ENCODE measurements at places on chromosomes 5 and 9.

DNA sequence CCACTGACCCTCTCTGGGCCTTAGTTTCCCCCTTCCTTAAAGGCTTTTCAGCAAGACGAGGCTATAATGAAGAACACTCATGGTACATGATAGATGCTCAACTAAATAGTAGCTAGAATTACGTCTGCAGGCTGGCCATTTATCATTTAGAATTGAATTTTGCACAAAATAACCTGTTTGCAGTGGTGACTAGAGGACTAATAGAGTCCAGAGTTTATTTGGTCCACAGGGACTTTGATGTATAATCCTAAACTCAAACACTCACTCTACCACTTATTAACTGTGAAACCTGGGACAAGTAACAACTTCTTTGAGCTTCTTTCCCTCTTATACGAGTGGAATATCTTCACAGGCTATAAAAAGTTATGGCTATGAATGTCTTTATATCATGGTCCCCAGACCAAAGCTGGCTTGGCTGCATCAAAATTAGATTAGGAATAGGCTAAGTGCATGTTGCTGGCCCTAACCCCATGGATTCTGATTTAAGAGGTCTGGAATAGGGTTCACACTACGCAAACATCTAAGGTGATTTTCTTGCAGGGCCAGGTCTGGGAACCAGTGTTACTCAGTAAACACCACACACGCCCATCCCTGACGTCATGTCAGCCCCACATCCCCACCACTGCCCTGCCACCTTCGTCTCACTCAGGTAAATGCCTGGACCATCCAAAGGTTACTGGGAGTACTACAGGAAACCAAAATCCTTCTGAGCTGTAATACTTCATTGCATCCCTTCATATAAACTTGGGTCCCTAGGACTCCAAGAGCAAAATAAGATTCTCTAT lies 150.6 kb downstream of the FRMD3 start:
- DNase-seq = no peak

GRCh38 chr5:71905834-71906711 lies 187.0 kb downstream of the CARTPT start:
- DNase-seq = no peak

- DNase-seq = no peak
Measured at GRCh38 chr5:64826541-64826940, 57.8 kb downstream of the CWC27 start.

GRCh38 chr5:104363567-104363966 lies 801.0 kb upstream of the NUDT12 start:
- no peak for DNase-seq

GRCh38 chr5:10366310-10367272 lies 13.1 kb downstream of the MARCHF6 start:
- no peak for DNase-seq

GRCh38 chr9:127360829-127361228 lies 36.1 kb upstream of the SLC2A8 start:
- no peak for DNase-seq

DNA sequence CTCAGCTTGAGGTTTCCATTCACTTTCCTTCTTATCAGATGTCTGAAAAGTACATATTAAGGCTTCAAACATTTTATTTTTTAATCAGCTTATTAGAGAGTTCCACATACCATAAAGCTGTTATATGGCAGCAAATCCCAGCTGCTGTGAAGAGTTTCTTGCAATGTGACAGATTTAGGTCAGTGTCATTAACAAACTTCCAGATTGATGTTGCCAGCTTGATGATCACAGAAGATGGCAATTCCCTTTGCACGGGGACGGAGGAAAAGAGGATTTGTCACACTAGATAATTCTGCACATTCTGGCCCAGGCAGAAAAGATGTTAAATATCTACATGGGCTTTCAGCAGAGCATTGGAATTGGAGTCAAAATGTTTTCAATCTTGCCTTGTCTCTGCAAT lies 215.8 kb downstream of the BRINP1 start:
- DNase-seq = no peak

GRCh38 chr9:131436376-131436775 lies 42.5 kb downstream of the PRRC2B start:
- no peak for DNase-seq

DNA sequence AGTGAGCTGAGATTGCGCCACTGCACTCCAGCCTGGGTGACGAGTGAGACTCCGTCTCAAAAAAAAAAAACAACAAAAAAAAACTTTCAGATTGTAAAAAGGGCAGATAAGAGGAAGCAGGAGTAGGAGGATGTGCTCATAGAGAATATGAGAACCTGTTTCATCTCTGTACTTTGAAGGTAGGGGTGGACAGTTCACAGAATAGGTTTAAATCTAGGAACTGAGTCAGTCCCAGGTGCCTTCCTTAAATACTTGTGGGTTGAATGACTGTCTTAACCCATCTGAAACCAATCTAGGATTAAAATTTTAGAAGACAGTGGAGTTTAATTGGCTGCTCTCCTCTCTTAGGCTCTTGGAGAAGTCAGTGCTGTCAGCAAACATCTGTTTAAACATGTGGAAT lies 12.4 kb downstream of the POLK start:
- DNase-seq = no peak

- DNase-seq = no peak
Measured at GRCh38 chr5:12023614-12024241, 119.5 kb upstream of the CTNND2 start.

DNA sequence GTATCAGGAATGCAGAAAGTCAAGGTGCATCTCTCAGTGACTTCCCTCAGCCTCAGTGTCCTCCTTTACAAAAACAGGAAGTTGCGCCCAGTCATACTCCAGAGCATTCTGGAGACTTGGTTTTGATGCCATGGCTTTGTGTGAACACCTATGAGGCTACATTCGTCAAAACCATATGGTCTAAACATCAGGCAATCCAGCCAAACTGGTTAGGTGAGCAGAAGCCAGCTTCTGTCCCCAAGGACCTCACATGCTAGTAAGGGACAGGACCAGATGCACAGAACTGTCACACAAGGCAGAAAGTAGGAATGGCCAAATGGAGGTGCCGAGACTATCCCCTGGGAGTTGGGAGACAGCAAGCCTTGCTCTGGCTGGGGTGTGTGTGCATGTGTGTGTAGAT lies 217.2 kb downstream of the MELK start:
- no peak for DNase-seq

DNA sequence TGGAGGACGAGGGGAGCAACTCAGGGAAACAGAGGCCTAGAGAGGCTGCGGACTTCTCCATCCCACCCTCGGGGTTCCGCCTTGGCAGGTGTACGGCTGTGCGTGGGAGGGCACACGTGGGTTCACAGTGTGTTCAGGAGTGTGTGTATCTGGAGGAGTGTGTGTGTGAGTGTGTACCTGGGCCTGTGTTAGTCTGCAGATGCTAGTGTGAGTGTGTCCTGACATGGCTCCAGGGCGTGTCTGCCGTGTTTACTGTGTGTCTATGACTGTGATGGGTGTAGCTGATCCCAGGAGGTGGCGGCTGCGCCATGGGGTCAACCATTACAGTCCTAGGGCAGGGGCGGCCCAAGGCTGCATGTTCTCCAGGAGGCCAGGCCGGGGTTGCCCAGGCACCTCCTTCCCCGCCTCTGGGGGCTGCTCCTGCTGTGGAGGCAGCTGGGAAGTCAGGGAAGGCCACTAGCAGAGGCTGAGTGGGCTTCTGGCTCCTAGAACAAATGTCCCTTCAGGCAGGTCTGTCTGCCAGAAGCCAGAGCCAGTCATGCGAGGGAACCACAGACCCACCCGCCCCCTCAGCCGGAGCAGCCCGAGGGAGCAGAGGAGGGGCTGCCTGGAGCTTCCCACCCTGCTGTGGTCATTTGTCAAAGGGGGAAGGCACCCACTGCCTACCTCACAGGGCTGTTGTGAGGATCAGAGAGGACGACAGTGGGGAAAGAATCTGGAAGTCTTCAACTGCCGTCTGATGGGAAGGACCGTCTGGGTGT lies 21.4 kb downstream of the CRB2 start:
- no peak for DNase-seq

DNA sequence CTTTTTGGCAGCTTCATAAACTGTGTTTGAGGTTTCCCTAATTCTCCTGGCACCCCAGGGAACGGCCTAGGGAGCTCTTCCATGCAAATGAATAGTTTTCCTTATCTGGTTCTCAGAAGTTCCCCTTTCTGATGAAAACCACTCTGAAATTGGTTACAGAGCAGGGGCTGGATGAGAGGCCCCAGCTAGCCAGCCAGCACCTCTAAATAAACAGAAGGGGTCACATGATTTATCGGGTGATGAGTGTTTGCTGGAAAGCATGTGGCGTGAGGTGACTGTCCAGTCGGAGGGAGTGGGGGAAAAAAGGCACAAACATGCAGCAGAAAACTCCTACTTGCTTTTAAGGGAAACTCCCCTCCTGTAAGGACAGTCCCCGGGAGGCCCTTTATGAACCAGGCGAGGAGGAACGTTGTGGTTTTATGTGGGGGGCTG lies 261.2 kb upstream of the ANKRD55 start:
- no peak for DNase-seq

GRCh38 chr5:53423724-53424123 lies 56.7 kb upstream of the FST start:
- no peak for DNase-seq

DNA sequence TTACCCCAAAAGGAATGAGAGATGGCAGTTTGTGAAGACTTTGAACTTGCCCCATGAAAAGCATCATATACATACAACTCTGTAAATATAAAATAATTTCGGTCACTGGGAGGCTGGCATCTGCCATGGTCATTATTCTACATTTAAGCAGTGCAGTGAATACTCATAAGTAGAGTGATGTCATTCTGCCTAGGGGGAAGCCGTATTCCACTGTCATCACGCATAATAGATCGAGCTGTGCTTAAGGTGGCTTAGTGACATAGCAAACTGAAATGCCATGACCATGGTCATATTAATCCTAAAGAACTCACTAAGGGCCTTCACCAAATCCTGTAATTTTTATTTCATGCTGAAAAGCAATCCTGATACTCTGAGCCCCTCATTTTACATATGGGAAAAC lies 42.4 kb upstream of the NR4A3 start:
- DNase-seq = no peak

GRCh38 chr9:4923580-4924544 lies 61.2 kb upstream of the JAK2 start:
- DNase-seq = no peak

GRCh38 chr5:56608217-56608925 lies 207.0 kb upstream of the MAP3K1 start:
- DNase-seq = no peak

GRCh38 chr5:97494465-97494864 lies 311.4 kb upstream of the RIOK2 start:
- no peak for DNase-seq

- no peak for DNase-seq
Measured at GRCh38 chr5:93584596-93585040, 1.6 kb downstream of the NR2F1 start.

DNA sequence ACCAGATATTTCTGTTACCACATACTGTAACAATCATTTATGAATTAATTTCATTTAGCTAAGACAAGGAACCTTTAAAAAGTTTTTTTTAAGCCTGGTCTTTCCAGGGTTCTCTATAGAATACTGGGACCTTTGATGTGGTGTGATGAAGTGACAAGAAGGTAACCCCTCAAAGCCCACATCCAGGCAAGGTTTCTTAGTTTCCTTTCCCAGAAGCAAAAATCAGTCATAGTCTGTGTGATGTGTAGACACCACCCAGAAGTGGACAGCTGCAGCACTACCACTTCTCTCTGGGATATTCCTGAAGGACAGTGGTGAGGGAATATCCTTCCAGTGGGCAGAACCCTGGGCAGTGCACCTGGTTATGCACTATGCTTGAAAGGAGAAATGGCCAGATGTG lies 115.6 kb downstream of the TTC39B start:
- no peak for DNase-seq

GRCh38 chr9:129702589-129703520 lies 37.4 kb downstream of the PRRX2 start:
- DNase-seq = peak; percentile 91

DNA sequence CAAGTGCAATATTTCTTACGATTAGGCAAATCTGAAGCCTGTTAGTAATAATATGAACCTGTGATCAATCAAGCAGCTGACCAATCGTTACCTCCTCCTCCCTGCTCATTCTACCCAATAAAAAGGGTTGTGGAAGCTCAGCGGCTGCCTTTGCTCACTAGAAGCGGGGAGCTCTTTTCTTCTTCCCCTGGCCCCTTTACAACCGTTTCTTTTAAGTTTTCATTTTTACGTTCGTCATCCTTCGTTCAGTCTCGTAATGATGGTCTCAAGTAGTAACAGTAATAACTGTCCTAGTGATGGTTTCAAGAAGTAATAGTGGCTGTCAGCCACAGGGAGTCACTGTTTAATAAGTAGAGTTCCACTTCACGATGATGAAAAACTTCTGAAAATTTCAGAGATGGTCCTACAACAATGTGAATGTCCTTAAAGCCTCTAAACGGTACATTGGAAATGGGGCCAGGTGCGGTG lies 6.2 kb downstream of the UGT3A2 start:
- DNase-seq = no peak

GRCh38 chr5:117892360-117892759 lies 1096.0 kb downstream of the DTWD2 start:
- DNase-seq = no peak

- DNase-seq = no peak
Measured at GRCh38 chr5:39413771-39414170, 11.0 kb downstream of the DAB2 start.

- DNase-seq = no peak
Measured at GRCh38 chr9:36116593-36116992, 19.9 kb upstream of the GLIPR2 start.

DNA sequence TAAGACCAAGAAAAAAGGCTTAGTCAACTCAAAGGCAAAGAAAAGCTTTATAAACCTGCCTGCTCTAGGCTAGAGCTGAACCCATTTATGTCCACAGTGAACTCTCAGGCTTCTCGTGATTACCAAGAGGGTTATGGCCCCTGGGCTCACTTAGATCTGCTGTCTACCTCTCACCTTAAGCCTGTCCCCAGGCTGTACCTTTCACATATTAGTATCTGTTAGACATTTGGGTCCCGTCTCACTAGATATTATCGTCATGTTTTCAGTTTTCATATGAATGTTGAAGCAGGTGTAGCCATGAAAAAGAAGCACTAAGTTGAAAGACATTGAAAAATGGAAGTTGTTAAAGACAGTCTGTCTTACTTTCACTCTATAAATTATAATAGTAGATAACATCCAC lies 75.2 kb upstream of the COX7C start:
- no peak for DNase-seq

DNA sequence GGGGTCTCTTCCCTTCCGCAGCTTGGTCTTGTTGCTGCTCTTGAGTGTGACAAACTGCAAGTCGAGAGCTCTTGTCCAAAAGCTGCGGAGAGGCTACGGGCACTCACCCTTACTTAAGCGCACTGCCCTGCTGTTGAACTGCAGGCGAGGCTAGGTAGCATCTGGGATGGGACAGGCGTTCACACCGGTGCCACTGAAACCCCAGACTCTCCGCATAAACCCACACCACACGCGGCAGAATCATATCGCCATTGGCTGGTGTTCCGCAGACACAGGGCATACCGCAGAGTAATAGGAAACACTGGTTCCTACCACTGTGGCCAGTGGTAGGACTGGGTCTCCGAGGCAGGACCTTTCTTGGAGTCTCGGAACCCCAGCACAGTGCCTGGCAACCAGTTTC lies 2.2 kb upstream of the NPR3 start:
- no peak for DNase-seq

GRCh38 chr9:129495620-129496472 lies 125.1 kb downstream of the C9orf50 start:
- DNase-seq = no peak

Data from AG04449 (cell line).